ENCODE measurements at places on chromosomes 2 and 18.

DNA sequence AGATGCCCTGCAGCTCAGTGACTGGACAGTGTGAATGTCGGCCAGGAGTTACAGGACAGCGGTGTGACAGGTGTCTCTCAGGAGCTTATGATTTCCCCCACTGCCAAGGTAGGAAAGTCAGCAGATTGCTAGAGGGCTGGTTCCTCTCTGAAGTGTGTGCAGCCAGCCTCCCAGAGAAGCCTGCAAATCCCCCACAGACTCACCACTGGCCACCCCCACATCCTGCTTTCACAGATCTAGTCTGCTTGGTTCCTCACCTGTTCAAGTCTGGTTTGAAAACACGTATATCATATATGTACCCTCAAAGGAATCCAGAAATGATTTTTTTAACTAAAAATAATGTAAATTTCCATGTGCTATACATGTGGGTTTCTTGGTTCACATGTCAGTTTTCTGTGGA, 121.1 kb downstream of the LAMA3 start:
- no peak for DNase-seq

DNA sequence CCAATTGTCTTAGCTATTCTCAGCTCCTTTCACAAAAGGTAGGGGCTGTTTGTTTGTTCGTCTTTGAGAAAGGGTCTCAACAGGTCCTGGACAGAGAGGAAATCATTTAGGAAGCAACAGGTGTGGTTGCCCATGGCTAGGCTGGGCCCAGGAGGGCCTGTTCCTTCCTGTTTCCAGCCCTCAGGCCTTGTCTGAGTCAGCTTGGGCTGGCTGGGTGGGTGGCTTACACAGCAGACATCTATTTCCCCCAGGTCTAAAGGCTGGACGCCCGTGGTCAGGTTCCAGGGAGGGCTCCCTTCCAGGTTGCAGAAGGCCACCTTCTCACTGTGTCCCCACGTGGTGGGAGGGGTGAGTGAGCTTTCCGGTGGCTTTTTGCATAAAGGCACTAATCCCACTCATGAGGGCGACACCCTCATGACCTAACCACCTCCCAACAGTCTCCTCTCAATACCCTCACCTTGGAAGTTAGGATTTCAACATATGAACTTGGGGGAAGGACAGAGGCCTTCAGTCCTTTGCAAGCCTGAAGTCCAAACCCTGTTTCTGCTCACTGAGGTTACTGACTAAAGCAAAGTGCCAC, 45.5 kb downstream of the ARHGEF4 start:
- no peak for DNase-seq

DNA sequence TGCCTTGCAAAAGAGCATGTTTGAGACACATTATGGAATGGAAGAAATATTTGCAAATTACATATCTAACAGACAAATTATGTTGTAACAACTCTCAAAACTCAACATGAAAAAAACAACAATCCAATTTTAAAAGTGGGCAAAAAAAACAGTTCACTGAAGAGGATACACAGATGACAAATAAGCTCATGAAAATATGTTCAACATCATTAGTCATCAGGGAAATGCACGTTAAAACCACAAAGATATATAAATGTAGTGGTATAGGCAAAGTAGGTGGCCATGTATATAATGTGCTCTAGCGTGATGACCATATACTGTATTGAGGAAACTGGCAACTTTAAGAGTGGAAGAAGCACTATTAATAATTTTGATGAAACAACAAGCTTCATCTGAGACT, 220.1 kb downstream of the IRS1 start:
- no peak for DNase-seq

- peak; percentile 87 for DNase-seq
Observed at GRCh38 chr2:229922449-229923386, at the start of gene FBXO36. FBXO36 (plus strand) TSS chr2:229922503; CDS start chr2:229922514, 11 bp downstream.

GRCh38 chr2:159118115-159118858, 149.8 kb downstream of the TANC1 start:
- DNase-seq, result peak; percentile 69

DNA sequence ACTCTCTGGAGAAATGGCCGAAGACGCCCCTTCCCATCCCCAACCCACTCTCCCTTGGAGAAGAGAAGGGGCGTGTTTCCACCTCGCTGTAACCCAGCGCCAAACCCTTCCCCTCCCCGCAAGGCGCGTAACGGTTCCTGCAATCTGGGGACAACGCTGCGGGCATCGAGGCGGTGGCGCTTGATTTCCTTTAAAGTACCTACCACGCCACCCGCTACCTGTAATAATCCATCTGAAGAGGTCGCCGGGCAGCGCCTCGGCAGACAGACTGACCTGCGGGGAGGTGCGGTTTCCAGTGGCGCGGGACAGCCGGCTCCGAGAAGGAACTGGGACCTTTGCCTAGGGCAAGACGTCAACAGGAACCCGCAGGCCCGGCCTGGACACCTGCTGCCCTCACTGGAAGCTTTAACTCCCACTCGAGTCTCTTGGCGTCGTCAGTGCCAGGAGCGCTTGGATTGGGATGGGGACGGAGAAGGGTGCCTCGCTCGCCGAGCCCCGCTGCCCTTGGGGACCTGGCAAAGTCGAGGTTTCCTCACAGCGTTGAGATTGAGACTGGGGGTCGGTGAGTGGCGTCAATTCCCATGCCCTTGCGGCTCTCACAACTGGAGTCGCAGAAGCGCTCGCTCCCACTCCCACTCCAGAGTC, at the start of gene CYP1B1:
Gene CYP1B1, minus strand, starts transcription at position 645 of the 645 bp plus-strand sequence. CDS start 763 bp downstream, outside the sequence.
- DNase-seq, result no peak

GRCh38 chr2:108612514-108613183, 78.4 kb downstream of the LIMS1 start:
- peak; percentile 39 for DNase-seq

DNA sequence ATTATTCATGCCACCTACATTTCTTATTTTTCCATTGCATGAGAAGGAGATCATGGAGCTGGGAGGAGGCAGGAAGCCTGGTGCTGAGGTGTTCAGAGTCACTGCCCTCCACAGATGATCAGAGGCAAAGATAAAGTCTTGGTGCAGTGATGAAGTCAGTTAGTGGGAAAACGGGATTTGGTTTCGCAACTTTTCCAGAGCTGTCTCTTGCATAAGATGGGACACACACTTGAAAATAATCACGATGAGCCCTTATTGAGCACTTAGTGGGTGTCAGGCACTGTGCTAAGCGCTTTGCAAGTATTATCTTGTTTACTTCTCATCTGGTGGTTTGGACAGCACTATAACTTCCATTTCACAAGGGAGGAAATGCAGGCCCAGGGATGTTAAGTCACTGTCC, 222.1 kb upstream of the SMAD2 start:
- DNase-seq, result no peak

GRCh38 chr2:174678395-174678794, 80.8 kb upstream of the WIPF1 start:
- no peak for DNase-seq

DNA sequence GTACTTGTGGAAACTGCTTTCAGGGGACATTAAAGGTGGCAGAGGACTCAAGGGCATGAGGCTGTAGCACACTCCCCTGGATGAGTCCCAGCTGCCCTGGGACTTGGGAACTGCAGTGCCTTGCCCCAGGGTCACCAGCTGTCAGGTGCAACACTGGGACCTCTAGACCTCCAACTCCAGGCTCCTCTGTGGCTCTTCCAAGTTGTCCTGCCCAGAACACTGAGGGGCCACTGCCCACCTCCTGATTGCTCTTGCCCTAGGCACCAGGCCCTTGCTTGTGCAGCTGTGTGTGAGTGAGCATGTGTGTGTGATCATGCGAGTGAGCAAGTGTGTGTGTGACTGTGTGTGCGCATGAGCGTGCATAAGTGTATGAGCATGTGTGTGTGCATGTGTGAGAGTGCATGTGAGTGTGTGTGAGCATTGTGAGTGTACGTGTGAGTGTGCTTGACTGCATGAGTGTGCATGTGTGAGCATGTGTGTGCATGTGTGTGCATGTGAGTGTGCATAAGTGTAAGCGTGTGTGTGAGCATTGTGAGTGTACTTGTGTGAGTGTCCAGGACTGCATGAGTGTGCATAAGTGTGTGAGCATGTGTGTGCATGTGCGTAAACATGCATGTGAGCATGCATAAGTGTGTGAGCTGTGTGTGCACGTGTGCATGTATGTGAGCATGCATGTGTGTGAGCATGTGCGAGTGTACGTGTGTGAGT, 301.5 kb downstream of the NDUFA10 start:
- DNase-seq, result no peak

- DNase-seq, result no peak
Observed at GRCh38 chr2:7061921-7062320, 144.7 kb downstream of the RNF144A start.

- DNase-seq, result no peak
Observed at GRCh38 chr18:48409591-48410094, 460 bp upstream of the ZBTB7C start.

DNA sequence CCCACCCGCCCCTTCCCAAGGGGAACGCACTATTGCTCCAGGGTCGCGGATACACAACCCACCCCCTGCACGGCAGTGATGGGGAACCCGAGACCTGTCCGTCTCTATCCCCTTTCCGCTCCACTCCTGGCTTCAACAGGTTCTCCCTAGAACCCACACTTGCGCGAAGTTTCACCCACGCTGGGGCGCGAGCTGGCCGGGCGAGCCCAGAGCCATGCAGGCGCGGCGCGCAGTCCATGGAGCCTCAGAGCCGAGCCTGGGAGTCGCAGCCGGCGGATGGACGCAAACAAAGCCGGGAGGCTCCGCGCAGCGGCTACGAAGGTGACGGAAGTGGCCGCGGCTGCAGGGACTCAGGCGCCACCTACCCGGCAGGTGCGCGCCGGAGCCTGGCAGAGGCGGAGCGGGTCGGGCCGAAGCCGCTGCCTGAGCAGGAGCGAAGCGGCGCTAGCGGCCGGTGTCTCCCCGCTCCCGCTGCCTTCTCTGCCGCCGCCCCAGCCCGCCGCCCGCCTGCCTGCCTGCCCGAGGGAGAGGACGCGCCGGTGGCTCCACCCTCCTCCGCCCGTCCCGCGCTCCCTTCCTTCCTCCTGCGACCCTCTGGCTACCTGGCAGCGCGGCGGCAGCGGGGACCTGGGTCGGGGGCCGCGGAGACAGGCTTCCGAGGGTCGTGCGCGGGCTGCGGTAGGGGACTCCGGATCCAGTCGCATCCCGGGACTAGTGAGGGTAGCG, 14.0 kb downstream of the ALPG start:
- DNase-seq, result no peak

GRCh38 chr2:40103590-40103989, 324.5 kb upstream of the THUMPD2 start:
- no peak for DNase-seq

DNA sequence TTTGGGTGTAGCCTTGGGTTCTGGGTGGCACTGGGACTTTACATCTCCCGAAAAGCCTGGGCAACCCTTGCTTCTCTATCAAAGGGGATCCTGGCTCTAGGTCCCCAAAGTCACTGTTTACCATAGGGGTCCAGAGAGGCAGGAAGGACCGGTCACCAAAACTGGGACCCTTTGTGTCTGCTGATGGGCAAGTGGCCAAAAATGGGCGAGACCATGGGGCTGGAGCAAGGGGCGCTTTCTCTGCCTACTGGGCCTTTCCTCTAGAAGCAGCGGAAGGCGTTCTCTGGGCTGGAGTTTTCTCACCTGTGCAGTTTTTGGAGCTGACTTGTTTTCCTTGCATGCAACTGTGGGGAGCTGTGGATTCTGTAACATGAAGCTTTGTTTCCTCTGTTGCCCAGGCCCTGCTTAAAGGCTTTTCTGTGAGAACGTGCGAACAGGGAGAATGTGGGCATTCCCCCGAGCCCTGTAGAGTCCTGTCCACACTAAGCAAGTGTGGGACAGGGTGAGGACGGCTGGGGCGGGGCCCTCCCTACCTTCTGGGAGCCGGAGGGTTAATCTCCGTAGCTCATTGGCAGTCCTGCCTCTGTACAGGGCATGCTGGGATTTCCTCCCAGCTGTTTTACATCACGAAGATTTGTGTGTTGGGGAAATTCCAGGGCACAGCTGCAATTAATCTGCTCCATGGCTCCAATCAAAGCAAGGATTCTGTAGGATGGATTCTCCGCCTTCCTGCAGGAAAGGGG, 50.2 kb downstream of the TGOLN2 start:
- DNase-seq, result no peak

GRCh38 chr18:13175754-13176210, 42.8 kb upstream of the LDLRAD4 start:
- no peak for DNase-seq

- DNase-seq, result no peak
Observed at GRCh38 chr2:202818321-202818720, 53.2 kb downstream of the ICA1L start.

DNA sequence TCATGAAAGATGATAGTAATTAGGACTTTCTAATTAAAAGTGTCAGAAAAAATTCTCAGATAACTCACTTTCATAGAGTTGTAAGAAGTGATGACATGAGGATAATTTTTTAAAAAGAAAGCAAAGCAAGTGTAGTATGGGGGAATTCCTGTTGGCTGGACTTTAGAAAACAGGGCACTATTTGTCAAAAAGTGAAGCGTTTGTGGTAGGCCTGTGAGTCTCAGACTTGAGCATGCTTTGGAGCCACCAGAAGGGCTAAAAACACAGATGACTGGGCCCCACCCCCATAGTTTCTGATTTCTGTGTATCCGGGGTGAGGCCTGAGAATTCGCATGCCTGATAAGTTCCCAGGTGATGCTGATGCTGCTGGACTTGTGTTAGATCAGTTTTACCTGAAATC, 222.6 kb upstream of the LRRTM1 start:
- DNase-seq, result no peak

GRCh38 chr2:237927986-237928385, 38.8 kb upstream of the UBE2F start:
- DNase-seq, result no peak

GRCh38 chr2:11102956-11103860, 52.1 kb upstream of the SLC66A3 start:
- no peak for DNase-seq

DNA sequence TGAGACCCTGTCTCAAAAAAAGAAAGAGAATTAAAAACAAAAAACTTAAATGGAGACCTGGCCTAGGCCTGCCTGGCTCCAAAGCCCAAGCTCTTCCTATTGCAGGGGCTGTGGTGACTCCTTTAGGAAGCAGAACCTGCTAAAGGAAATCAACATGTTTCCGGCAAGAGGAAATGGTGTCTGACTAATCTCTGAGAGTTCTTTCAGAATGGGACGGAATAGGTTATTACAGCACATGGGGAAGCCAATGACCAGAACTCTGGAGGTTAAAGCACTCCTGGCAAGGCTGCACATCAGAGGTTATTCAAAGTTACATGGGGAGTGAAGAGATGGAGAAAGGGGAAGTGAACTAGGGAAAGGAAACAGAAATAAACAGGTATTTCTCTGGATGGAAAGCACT, 21.4 kb downstream of the KIF3C start:
- no peak for DNase-seq

- no peak for DNase-seq
Observed at GRCh38 chr2:240911641-240912265, 5.6 kb downstream of the CROCC2 start.

DNA sequence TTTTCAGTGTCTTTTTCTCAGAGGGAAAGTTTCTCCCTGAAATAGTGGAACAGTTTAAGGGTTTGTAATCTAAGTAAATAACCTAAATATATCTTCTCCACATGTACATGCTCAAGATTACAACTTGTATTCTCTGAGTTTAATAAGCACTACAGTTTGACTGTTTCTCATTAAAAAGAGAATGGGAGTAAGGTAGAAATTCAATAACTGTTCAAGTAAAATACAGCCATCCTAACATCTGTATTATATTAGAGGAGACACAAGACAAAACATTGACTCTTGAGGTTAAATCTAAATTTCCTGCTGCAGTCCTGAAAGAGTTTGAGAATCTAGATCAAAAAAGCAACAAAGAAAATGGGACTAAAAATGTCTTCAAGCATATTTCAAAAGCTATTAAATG, 73.0 kb upstream of the ZNF397 start:
- no peak for DNase-seq

GRCh38 chr2:152166633-152167032, 8.9 kb downstream of the STAM2 start:
- no peak for DNase-seq
